ENCODE measurements at places on chromosomes 16 and 17.

- no peak for DNase-seq
These were observed 291.9 kb upstream of the N4BP1 start for GRCh38 chr16:48901712-48902374.

- no peak for DNase-seq
These were observed 114.0 kb upstream of the GOT2 start for GRCh38 chr16:58847902-58848661.

- DNase-seq: no peak
These were observed 70.1 kb downstream of the ARHGAP23 start for GRCh38 chr17:38498353-38498752.

DNA sequence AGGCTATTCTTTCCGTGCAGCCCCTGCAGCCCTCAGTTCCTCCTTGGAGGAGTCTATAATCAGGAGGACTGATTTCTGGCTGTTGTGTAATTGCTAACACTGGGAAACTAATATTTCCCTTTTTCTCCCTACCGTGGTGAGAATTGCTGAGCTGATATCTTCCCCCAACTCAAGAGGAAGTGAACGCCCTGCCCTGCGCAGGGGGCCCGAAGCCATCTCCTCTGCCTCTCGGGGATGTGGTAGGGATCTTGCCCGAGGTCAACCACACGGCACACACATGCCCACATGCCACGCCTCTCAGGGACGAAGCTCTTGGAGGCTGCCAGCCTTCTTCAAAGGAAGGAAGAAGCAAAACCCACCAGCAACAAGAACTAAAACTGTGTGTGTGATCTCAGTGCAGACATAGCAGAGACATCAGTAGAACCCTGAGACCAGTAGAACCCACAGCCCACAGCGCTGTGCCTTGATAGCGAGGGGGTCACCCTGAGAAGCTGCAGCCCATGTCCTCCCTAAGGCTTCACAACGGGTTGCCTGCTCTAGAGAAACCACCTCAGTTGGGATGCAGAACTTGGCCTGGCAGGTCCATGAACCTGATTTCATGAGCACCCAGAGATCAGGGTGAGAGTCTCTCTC is 8.9 kb upstream of the ULK2 start:
- DNase-seq: no peak

- no peak for DNase-seq
These were observed at the start of gene PTGES3L for GRCh38 chr17:42979511-42980273. PTGES3L (minus strand) TSS chr17:42980080; CDS start chr17:42980053, 27 bp downstream.

DNA sequence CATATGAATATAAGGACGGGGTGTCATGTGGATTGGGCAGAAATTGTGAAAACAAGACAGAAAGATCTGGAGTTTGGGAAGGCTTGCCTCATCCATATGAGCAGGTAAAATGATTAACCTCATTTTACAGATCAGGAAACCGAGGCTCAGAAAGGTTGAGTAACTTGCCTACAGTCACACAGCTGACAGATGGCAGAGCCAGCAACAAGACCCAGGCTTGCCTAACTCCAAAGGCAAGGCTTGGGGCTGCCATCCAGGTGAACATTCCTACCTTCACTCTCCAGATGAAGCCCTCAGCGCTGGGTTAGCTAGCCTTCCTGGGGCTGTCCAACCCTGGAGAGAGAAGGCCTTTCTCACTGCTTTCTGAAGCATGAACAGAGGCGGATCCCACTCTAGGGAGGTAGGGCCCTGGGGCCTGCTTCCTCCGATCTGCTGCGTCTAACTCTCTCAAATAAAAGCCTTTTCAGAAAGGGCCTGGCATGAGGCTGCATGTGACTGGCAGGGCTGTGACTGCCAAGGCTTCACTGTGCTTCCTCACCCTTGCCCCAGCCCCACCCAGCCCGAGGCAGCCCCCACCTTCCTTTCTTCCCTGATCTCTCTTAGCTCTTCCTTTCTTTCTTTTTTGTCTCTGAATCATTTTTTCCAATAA is 107.8 kb downstream of the GNAO1 start:
- no peak for DNase-seq

DNA sequence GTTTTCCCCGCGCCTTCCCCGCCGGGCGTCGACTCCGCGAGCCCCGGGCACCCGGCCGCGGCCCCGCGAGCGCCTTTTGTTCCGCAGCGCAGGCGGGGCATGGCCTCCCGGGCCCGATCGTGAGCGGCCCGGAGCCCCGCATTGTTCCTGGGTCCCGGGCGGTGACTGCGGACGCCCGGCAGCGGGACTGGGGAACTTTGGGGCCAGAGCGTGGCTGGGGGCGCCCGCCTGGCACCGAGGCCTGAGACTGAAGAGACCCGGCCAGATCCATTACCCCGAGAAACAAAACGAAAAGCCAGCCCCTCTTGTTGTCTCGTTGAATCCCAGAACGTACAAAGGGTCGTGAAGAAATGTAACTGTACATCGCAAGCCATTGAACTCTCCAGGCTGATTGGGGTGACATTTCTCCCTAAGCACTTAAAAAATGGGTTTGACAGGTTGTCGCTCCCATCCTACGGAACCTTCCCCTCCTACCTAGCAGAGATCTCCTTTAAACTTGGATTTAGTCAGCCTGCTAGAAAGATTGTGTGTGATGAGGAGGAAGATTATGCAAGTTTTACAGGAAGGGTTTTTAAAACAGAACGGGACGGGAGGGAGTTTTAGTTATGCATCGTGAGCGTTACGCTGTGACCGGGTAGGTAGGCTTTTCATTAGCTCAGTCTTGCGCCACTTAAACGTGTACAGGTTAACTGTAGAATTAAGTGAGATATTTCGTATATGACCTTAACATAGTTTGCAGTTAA is 825 bp downstream of the METTL9 start:
- no peak for DNase-seq

GRCh38 chr17:63571632-63572310 is 21.5 kb downstream of the DCAF7 start:
- peak; percentile 57 for DNase-seq

- no peak for DNase-seq
These were observed 20.4 kb downstream of the CA4 start for GRCh38 chr17:60169921-60170817.

Measured in GM04503 (cell line).